ENCODE measurements at places on chromosomes 1 and 21. TPM values are rescaled to one million over a fixed set of nuclear protein-coding genes. Genes with fewer than 3 reads are reported as not detected.
A peak's percentile ranks its signal among the peaks of the same experiment; 100 is the strongest.

DNA sequence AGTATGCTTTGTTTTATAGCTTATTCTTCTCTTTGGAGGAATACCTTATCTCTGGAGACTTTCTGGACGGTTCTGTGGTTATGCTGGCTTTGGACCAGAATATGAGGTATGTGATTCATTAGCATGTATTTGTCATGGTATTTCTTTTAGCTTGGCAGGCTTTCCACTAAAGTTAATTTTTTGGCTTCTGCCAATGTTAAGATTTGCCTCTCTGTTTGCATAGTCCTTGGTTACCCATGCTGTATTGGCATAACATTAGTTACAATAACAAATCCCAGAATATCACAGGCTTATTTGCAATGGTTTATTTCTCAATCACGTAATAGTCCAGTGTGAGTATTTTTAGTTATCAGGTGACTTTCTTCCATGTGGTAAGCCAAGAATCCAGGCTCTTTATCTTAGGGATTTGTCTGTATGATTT lies 9.7 kb downstream of the ZMPSTE24 start:
- peaks cover 27% of the 10 kb centered on the region for H3K4me1 ChIP-seq
- peaks cover 49% of the 10 kb centered on the region for H3K36me3 ChIP-seq
- DNase-seq, result peak; percentile 98
- H3K27ac ChIP-seq, result peak overlapping the region; percentile 96

- H3K27ac ChIP-seq, result no peak overlapping the region
- H3K4me3 ChIP-seq, result no peak overlapping the region
- DNase-seq, result no peak
- no peaks in the 10 kb centered on the region for H3K4me1 ChIP-seq
These were observed 15.4 kb upstream of the WNT2B start for GRCh38 chr1:112493351-112493750.

The ILDR2 gene
- 9.3 TPM for total RNA-seq

The SLC37A1 gene
- total RNA-seq, result 6.9 TPM

The PLA2G5 gene
- total RNA-seq, result not detected
